LHCN-M2 (cell line): ENCODE measurements at places on chromosomes 4 and X. TPM values are rescaled to one million over a fixed set of nuclear protein-coding genes. Genes with fewer than 3 reads are reported as not detected.

FMR1NB gene
- not detected in 2 replicates for total RNA-seq

CLGN gene
- not detected in 2 replicates for total RNA-seq

TLR7 gene
- total RNA-seq: under 0.01 TPM in 1 of 2 replicates, not detected in the other

ARHGAP6 gene
- 4.7 and 5.2 TPM in 2 replicates for total RNA-seq

ALG13 gene
- 32.5 and 49.4 TPM in 2 replicates for total RNA-seq

MAGEA2B gene
- total RNA-seq: not detected in 2 replicates

FRG2 gene
- not detected in 2 replicates for total RNA-seq

ZFYVE28 gene
- 2.1 and 2.6 TPM in 2 replicates for total RNA-seq

RBM46 gene
- total RNA-seq: 0.06 TPM in 1 of 2 replicates, not detected in the other

SRPX2 gene
- 62.8 and 74.5 TPM in 2 replicates for total RNA-seq

PRSS12 gene
- total RNA-seq: 6.6 and 8.2 TPM in 2 replicates

DNA sequence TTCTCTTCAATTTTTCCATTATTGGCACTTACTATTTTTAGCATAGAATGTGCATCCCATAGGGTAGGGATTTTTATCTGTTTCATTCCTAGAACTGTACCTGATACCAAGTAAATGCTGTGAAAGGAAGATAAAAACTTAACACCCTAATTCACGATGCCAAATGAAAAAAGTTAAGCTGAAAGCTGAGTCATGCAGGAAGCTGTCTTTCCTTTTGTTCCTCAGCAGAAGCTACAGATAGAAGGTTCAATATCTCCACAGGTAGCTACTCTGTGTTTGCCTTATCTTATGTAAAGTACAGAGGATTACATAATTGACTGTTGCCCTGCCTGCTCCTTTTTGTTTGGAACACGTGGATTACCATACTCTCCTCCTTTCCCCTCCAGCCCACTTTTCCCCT is 77.0 kb downstream of the LRP2BP start:
- DNase-seq: no peak

- no peak for DNase-seq
Observed at GRCh38 chr4:24425863-24426262, 158.5 kb downstream of the DHX15 start.

DNA sequence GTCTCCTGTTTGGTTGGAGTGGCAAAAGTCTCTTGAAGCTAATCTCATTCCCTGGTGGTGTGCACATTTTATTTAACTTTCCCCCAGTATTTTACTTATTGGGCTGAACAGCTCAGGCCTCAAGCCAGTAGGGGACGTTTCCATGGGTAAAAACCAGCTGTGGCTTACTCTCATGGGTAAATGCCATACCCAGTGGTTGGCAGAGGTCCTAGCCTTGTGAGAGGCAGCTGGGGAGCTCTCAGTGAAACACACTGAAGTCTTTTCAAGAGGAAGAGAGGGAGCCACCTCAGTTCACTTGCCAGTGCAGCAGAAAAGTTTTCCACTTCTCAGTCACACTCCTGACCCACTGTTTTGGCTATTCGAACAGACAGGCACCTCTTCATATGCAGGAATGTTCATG is 1964.2 kb downstream of the ARAP2 start:
- peak; percentile 19 for DNase-seq

GRCh38 chr4:11312389-11312788 is 116.3 kb downstream of the HS3ST1 start:
- DNase-seq: peak; percentile 3

DNA sequence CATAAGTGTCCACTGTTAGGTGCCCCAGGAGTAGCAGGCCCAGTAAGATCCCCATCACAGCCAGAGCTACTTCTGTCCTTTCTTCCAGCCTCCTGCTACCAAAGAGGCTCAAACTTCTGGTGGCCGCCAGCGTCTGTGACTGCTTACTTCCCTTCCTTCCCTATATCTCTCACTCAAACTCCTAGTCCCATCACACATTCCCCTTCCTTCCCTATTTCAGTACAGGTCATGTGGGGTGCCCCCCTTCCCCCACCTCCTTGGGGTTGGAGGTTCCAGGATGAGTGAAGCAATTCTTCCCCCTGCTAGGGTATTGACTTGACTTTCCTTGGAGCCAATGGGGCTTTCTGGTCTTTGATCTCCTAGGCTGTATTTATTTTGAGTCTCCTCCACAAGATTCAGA is at the start of gene VSIG4:
Gene VSIG4, minus strand, starts transcription at position 137 of the 400 bp plus-strand sequence. Its CDS starts 82 bp downstream, at position 55.
- DNase-seq: no peak

DNA sequence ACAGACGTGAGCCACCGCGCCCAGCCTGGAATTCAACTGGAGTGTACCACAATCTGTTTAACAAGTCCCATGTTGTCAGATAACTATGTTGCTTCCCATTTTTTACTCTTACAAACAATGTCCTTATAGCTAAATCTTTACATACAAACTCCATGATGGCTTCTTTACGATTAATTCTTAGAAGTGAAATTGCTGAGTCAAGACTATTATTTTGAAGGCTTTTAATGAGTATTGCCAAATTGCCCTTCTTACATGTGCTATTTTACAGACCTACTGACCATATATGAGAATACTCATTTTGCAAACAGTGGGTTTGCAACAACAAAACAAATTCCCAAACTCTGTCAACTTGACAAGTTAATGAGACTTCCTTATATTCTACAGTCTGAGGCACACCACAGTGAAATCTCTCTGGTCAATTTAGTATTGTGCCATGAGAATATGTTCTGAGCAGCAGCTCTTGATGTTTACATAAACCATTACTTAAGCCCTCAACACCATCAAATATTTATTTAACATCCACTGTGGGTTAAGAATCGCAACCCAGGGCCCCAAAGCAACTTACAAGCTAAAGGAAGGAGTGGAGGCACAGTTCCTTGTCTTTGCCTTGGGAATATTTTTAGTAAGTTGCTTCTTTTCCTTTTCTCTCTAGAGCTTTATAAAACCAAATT is 128.5 kb downstream of the SPRY1 start:
- DNase-seq: no peak

DNA sequence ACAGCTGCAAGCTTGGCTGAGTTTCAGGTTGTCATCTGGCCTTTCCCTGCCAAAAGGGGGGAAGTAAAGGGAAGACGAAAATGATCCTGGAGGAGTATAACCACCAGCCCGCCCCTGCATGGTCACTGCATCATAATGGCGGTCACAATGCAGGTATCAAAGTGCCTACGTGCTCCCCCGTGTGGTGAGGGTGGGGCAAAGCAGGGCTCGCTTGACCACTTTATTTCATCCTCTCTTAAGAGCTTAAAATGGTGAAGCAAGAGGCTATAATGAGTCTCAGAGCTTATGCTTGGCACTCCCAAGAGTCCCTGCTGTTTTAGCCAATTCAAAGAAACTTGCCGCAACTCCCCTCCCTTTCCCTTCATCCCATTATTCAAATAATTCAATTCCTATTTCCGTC is 105.6 kb downstream of the APOOL start:
- no peak for DNase-seq

- no peak for DNase-seq
Observed at GRCh38 chr4:16544251-16544721, 318.0 kb upstream of the TAPT1 start.

- peak; percentile 62 for DNase-seq
Observed at GRCh38 chrX:148417934-148418333, 82.5 kb upstream of the AFF2 start.

- no peak for DNase-seq
Observed at GRCh38 chr4:24742335-24742734, 53.0 kb upstream of the SOD3 start.

- no peak for DNase-seq
Observed at GRCh38 chr4:61771056-61771455, 570.9 kb downstream of the ADGRL3 start.

DNA sequence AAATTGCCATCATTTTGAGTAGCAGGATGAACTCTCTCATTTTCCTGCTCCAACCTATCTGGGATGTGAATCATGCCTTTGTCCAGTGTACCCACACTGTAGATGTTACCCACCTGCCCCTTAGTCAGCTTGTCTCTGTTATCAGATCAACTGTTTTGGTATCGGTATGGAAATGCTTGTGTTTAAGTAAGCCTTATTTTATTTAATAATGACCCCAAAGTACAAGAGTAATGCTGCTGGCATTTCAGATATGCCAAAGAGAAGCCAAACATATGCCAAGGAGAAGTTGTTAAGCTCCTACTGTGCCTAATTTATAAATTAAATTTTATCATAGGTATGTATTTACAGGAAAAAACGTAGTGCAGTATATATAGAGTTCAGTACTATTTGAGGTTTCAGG is 18.6 kb upstream of the RAP1GDS1 start:
- DNase-seq: peak; percentile 45

DNA sequence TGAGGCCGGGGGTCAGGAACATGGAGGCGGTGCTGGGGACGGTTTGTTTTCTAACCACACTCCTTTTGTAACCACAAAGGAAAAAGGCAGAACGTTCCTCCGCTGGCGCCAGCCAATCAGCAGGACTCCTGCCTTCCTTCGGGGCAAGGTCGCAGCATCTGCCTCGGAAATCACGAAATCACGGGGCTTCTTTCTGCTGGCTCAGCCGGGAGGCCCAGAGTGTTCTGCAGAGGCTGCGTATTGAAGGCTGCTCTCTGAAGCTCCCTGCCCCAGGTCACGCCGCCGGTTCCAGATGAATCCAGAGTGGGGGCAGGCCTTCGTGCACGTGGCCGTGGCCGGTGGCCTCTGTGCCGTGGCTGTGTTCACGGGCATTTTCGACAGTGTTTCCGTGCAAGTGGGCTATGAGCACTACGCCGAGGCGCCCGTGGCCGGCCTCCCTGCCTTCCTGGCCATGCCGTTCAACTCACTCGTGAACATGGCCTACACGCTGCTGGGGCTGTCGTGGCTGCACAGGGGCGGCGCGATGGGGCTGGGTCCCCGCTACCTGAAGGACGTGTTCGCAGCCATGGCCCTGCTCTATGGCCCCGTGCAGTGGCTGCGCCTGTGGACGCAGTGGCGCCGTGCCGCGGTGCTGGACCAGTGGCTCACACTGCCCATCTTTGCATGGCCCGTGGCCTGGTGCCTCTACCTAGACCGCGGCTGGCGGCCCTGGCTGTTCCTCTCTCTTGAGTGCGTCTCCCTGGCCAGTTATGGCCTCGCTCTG is 9.4 kb downstream of the TMEM187 start:
- DNase-seq: no peak

- peak; percentile 5 for DNase-seq
Observed at GRCh38 chr4:65083076-65083475, 587.2 kb downstream of the EPHA5 start.

DNA sequence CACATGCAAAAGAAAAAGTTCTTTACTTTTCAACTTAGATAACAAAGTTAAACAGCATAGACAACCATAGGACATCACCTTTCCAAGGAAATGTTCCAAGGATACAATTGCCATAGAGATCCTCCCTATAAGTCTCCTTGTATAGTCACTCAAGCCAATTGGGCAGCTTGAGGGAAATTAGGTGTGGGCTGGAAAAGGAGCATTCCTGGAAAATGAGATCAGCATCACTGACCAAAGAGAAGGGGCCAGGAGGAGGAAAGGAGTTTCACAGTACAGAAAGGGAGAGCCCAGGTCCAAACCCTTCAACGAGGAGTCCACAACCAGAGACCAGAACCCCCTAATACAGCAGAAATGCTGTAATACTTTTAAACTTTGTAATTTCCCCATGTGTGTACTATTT is 91.5 kb upstream of the PPARGC1A start:
- DNase-seq: no peak

- DNase-seq: no peak
Observed at GRCh38 chrX:82081027-82081426, 879.1 kb downstream of the SH3BGRL start.

- peak; percentile 79 for DNase-seq
Observed at GRCh38 chrX:5726224-5726623, 502.4 kb downstream of the NLGN4X start.

GRCh38 chr4:17769406-17770174 is 11.8 kb downstream of the FAM184B start:
- DNase-seq: no peak

- peak; percentile 11 for DNase-seq
Observed at GRCh38 chr4:99759346-99759984, 57.2 kb upstream of the DAPP1 start.

- no peak for DNase-seq
Observed at GRCh38 chr4:26907731-26908599, 47.3 kb downstream of the STIM2 start.

DNA sequence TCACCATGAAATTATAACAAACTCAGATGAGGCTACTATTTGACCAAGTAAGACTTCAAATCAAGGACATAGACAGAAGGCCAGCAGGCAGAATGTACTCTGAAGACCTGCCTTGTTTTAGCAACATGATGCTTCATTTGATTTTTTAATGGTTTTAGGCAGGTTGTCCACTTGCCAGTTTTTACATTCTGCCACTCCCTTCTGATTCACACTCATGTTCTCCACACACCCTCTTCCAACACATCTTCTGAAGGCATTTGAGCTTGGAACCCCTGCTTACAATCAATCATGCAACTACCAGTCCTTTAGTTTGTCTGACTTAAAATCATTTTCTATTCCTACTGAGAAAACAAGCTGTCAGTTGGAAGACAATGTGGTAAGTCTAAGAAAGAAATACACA is 114.9 kb upstream of the SMIM31 start:
- DNase-seq: no peak

GRCh38 chr4:121192480-121192879 is 28.4 kb upstream of the TNIP3 start:
- DNase-seq: peak; percentile 40

DNA sequence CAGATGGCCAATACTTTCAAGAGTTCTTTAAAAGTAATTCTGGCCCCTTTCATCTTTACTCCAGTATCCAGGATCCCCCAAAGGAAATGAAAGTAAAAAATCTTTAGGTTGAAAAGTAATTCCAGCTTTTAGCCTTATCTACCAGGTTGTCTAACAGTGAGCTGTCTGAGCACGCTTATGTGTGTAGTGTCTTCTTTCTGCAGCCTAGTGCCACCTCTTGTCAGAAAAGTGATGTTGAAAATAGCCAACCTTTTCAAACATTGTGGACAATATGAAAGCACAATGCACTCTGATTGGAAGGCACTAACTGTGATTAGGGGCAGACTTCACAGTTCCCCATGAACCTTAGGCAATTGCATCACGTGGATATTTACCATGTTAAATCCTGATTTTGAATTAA is 92.1 kb downstream of the RELL1 start:
- no peak for DNase-seq

GRCh38 chrX:67543818-67544217 is at the start of gene AR:
Gene AR, plus strand, starts transcription at chrX:67544021. Its CDS starts 1,126 bp downstream, at chrX:67545147.
- peak; percentile 81 for DNase-seq

DNA sequence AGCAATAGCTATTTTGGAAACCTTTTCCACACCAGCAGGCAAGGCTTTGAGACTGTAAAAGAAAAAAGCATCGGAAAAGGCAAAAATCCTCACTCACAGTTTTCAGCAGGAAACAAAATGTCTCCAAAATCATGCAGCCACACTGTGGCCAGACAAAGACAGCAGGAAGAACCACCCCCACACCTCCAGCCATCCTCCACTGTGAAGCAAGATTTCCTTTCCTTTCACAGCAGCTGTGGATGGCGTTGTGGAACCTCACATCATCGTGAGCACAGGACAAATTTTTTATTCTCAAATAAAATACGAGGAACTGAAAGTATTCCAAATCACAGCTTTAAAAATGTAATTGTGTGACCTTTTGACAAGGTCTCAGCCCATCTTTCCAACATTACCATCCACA is 351.7 kb upstream of the NOCT start:
- no peak for DNase-seq
